ENCODE measurements at places on chromosomes 16 and 17.

- no peak for DNase-seq
Measured at GRCh38 chr17:20291853-20292252, 175.5 kb downstream of the LGALS9B start.

DNA sequence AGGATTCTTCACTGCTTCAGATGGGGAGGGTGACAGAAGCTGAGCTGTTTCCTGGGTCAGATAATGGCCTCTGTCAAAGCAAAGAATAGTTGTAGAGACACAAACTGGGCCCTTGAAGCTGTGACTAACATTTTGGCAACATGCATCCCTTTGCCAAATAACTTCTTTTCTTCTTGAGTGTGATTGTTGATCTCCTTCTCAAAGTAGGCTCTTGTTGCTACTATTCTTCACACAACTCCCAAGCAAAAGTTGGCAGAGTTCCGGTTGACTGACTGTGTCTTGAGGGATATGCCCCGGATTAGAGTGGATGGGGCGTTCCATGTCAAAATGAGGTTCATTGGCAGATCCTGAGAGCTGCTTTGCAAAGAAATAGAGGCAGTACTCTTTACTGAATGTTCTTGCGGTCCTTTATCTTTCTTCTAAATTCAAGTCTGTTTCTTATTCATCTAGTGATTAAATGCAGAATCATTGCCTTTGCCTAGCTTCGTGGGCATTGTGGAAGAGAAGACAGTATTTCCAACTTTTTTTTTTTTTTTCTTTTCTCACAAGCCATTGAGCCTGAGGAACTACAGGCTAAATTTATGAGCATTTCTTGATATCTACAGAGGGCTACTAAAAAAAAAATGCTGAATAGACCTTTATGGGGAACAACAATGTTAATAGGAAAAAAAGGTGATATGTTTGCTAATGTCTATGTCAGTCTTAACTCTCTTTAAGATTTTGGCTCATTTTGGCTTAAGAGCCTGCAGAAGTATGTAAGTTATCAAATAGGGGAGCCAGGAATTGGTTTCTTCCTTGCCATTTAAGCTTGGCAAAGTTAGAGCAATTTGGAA lies 5.8 kb downstream of the WIPF2 start:
- DNase-seq: no peak

DNA sequence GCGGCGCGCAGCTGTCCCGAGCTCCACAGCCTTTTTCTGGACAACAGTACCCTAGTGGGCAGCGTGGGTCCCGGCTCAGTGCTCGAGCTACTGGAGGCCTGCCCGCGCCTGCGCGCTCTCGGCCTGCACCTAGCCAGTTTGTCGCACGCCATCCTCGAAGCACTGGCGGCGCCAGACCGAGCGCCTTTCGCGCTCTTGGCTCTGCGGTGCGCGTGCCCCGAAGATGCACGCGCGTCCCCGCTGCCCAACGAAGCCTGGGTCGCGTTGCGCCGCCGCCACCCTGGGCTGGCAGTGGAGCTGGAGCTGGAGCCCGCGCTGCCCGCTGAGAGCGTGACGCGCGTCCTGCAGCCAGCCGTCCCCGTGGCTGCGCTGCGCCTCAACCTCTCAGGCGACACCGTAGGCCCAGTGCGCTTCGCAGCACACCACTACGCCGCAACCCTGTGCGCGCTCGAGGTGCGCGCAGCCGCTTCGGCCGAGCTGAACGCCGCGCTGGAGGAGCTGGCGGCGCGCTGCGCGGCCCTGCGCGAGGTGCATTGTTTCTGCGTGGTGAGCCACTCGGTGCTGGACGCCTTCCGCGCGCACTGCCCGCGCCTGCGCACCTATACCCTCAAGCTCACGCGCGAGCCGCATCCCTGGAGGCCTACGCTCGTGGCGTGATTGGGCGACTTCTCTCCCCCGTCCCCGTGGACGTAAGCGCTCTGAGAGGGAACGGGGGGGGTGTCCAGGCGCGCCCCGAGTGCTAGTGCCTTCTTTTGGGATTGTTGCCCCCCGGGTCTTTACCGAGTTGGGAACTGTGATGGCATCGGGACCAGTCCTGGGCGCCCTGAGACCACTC lies 1.2 kb upstream of the HSF4 start:
- no peak for DNase-seq

- DNase-seq: no peak
Measured at GRCh38 chr17:15966183-15966878, 21.4 kb downstream of the ADORA2B start.

GRCh38 chr16:56667581-56668571 lies at the start of gene MT1G:
Gene MT1G (minus strand): TSS chr16:56668065. CDS start chr16:56667993, 72 bp downstream.
- DNase-seq: no peak

DNA sequence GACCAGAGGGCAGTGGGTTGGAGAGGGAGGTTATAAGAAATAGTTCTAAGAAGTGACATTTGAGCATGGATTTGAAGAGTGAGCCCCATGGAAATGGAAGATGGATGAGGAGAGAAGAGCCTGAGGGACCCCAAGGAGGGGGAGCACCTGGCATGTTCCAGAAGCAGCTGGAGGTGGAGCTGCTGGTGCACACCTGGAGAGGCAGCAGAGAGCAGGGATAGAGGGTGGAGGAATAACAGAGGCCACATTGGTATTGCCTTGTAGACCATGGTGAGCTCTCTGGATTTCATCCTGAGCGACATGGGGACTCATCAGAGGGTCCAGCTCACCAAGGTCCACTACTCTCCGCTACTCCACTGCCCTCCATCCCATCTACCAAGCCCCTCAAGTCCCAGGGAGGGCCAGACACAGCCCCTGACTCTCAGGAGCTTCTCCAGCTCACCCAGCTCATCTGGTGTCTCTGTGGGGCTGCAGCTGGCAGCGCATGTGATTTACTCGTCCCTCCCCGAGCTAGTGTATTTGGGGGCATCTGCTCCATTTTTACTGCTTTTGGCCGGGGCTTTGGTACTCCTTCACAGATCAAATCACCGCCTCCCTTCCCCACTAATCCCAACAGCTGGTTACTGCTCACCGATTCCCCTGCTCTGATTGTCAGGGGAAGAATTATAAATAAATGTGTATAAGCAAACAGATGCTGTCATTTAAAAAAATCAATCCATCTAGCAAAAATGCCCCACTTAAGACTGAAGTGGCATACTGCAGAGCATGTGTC lies 22.1 kb upstream of the KDM8 start:
- no peak for DNase-seq

GRCh38 chr17:81685108-81685507 lies 1.3 kb downstream of the HGS start:
- DNase-seq: no peak

GRCh38 chr17:13989138-13989537 lies 80.2 kb upstream of the COX10 start:
- no peak for DNase-seq

DNA sequence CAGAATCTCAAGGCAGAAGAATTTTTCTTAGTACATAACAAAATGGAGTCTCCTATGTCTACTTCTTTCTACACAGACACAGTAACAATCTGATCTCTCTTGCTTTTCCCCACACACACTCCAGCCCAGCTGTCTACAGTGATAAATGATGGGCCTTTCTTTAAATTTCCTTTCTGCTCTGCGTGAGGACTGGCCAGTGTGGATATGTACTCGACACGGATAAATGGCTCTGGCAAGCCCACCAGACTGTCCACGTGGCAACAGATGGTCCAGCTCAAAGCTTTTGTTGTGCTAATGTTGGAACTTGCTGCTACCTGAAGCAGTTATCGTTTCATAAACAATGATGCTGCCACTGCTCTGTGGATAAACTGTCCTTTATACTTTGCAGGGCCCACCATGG lies 410.7 kb downstream of the TMEM114 start:
- DNase-seq: no peak

DNA sequence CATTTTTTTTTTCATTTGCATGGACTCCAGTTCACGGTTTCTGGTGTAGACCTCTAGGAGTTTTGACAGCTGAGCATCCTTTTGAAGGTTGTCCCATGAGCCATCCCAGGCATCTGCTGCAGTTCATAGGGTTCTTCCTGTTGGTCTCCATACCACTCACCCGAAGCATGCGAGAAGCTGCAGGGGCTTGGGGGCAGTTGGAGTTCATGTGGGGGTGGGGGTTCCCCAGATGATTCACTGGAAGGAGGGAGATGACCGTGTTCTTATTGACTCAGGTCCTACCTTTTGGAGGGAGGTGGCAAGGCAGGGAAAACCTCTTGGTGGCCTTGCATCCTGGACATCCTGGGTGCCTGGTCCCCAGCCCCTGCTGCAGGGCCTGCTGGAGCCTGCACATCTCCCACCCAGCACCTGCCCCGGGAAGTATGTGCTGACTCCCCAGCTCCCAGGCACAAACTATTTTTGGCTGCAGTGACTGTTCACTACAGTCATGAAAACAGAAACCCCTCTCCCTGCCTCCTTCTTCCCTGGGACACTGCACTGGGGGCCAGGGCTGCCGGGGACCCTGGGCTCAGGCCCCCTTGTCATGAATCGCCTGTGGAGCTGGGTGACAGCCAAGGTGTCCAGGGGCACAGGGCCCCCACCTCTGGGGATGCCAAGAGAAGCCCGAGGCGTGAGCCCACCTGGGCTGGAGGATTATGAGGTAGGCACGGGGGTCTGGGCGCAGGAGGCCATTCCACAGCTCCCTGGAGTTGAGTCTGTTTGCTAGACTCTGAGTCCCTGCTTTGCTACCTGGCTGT lies 64.9 kb upstream of the LGALS9 start:
- DNase-seq: no peak
